ELF-1 (cell line): ENCODE measurements at places on chromosomes 1 and 21.

GRCh38 chr21:17711896-17712295 lies 99.2 kb upstream of the BTG3 start:
- no peak for DNase-seq

GRCh38 chr21:42389449-42389835 lies 6.4 kb downstream of the TMPRSS3 start:
- DNase-seq, result no peak

- DNase-seq, result no peak
Measured at GRCh38 chr1:95542936-95543335, 308.9 kb downstream of the RWDD3 start.

GRCh38 chr1:203051841-203052324 lies 25.6 kb downstream of the PPFIA4 start:
- DNase-seq, result no peak

GRCh38 chr1:115837341-115837739 lies 3.6 kb downstream of the NHLH2 start:
- no peak for DNase-seq

DNA sequence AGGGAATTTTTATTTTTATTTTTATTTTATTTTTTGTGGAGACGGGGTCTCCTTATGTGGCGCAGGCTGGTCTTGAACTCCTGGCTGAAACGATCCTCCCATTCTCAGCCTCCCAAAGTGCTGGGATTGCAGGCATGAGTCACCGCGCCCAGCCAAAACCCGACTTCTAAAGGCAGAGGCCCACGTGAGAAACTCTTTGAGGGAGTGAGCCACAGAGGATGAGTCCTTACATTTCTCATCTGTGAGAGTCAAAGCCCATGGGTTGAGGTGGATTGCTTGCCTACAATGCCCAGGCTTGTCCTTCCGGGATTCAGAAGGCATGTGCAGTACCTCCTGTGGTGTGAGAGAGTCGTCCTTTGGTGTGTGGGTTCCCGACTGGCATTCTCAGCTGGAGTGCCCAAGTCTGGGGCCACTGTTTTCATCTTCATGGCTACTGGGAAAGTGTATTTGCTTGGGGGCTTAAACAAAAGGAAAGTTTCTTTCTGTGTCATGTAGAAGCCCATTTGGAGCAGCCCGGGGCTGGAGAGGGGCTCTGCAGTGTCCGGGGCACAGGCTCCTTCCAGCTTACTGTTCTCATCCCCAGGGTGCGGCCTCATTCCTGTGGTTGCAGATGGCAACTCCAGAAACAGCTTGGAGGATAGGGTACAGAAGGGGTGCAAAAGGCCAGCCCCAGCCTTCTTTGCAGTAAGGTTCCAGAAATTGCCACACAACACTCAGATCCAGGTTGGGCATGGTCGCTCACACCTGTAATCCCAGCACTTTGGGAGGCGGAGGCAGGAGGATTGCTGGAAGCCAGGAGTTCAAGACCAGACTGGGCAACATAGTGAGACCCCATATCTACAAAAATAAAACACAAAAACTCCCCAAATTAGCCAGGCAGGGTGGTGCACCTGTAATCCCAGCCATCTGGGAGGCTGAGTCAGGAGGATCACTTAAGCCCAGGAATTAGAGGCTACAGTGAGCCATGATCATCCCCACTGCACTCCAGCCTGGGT lies 29.4 kb upstream of the CSF3R start:
- DNase-seq, result no peak
